ENCODE measurements at places on chromosomes 11 and 22. TPM values are rescaled to one million over a fixed set of nuclear protein-coding genes. Genes with fewer than 3 reads are reported as not detected.

The FIBIN gene
- 0.66 TPM for polyA plus RNA-seq

DNA sequence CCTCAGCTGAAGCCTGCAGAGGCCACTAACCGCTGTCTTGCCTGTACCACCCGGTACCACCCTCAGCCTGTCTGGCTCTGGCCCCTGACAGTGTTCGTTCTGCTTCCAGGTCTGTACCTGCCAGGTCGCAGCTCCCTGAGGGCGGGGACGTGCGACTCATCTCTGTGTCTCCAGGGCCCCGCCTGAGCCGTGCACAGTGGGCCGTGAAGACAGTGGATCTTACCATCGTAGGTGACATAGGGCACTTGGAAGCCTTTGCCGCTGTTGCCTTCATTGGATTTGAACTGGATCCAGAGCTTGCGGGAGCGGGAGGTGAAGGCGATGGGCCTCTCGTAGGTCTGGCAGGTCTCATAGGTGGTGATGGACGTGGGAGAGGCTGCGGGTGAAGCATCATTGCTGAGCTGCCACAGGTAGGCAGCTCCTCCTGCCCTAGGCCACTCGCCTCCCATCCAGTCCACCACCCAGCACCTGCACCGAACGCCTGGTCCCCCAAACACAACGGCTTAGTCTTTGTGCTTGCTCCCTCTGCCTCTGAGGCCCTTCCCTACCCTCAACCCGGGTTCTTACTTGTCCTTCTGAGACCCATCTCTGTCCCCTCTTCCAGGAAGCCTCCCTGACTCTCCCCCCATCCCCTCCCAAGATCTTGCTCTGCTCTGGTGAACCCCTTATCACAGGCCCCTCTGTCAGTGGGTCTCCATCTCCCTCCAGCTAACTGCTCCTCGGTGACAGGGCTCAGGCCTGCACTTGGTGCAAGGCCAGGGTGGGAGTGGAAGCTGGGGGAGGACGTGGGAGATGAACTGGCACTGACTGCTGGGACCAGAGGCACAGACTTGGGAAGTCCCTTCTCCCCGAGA, 21.1 kb upstream of the TTLL12 start:
- DNase-seq, result no peak
- H3K27ac ChIP-seq, result no peak overlapping the region
- no peak overlapping the region for H3K4me3 ChIP-seq
- no peaks in the 10 kb centered on the region for H3K36me3 ChIP-seq

DNA sequence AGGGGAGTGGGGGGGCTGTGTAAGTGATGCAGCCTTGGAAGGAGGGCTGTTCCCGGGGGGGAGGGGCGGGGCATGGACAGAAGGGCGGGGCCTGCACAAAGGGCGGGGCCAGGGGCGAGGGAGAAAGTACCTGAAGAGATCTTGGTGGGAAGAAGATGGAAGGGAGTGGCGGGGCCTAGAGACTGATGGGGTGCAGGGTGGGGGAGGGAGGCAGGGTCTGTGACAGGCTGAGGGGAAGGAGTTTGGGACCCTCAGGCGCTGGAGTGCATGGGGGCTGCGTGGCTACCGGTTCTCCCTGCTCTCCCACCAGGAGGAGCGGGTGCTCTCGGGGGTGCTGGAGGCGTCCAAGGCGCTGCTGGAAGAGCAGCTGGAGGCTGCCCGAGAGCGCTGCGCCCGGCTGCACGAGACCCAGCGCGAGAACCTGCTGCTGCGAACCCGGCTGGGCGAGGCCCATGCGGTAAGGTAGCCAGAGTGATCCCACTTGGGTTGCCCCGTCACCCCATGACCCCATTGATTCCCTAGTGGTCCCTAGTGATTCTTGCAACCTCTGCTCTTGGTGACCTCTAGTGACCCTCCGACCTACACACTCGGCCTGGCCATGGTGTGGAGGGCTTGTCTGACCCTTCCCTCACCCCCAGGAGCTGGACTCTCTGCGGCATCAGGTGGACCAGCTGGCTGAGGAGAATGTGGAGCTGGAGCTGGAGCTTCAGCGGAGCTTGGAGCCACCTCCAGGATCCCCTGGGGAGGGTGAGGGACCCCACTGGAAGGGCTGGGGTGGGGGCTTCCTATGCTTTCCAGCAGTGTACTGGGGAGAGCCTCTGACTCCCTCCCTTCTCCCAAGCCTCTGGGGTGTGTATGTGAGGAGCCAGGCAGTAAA, 3.1 kb downstream of the CCDC88B start:
- no peaks in the 10 kb centered on the region for H3K36me3 ChIP-seq
- DNase-seq, result peak; percentile 68
- no peaks in the 10 kb centered on the region for H3K27me3 ChIP-seq
- H3K4me1 ChIP-seq, result no peaks in the 10 kb centered on the region
- no peak overlapping the region for H3K27ac ChIP-seq

DNA sequence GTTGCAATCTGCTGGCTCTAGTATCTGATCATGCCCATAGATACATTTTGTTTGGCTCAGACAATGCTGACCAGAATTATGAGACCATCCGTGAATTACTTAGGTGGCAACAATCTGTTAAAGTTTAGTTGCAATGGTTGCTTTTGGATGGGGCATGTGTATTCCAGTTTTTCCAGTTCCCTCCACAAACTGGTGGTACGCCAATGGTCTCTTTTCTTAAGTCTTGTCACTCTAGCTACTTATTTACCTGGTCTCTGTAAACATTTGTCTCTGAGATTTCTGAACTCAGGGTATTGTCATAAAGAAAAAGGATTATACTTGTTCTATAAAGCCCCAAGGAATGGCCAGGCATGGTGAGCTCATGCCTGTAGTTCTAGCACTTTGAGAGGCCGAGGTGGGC, 65.9 kb downstream of the PGR start:
- H3K4me3 ChIP-seq, result no peak overlapping the region
- H3K27ac ChIP-seq, result no peak overlapping the region
- no peak for DNase-seq
- H3K36me3 ChIP-seq, result no peaks in the 10 kb centered on the region
- H3K4me1 ChIP-seq, result no peaks in the 10 kb centered on the region
- no peaks in the 10 kb centered on the region for H3K27me3 ChIP-seq

DNA sequence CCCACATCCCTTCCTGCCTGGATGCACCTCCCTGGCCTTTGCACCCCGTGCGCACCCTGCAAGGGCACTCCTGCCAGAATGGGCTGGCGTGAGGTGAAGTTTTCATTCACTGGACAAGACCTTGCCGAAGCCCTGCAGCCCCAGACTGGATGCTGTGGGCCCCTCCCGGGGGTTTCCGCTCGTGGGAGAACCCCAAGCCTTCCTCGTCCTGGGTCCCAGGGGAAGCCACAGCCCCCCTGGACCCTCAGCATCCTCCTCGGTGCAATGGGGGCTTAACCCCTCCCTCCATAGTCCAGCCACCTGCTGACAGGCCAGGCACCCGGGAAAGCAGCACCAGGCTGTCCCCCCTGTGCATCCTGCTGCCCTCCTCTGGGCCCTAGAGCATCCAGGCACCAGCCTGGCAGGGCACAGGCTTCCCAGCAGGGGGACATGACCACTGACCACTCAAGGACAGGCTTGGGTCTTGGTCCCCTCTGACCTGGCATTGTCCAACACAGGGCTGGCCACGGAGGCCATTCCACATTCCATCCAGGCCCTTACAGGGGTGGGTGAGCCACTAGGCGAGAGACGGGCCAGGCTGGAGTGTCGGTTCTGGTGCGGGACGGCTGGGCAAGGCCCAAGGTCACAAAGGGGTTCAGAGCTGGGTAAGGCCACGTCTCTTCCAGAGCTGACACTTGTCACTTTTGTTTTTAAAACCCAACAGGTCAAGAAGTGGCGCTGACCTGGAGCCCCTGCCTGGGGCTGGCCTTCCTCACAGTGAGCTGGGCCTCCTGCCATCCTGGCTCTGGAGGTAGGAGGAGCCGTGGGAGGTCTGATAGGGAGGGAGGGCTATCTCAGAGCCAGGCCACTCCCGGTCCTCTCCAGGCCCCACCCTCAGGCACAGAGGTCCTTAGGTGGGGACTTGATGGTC, 41.5 kb upstream of the PPARA start:
- peaks cover 93% of the 10 kb centered on the region for H3K36me3 ChIP-seq
- no peaks in the 10 kb centered on the region for H3K27me3 ChIP-seq
- H3K4me3 ChIP-seq, result no peak overlapping the region
- peak overlapping the region; percentile 60 for H3K27ac ChIP-seq
- DNase-seq, result peak; percentile 75
- H3K4me1 ChIP-seq, result peaks cover 43% of the 10 kb centered on the region

DNA sequence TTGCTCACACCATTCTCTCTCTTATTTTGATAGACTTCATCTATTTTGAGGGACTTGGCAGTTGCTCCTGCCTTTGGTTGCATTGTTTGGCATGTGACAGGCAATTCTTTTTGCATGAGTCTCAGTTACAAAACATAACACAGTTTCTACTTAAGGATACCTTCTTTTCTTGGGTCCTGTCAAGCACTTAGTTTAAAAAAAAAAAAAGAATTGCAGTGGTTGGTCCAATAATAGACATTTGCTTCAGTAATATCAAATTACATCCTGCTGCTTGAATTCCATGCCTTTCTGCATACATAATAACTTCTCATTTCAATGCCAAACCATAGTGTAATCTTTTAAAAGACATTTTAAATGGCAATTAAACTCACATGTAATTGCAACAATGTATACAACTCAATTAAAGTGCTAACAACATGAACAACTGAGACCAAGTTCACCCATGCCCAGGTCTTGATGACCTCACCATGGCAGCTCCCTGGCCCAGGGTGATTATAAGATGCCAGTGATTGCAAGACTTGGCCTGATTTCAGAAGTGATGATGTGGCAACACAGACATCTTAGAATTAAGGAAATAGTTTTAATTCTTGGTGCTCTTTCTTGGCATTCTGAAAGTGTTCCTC, 32.2 kb upstream of the PLET1 start:
- peaks cover 30% of the 10 kb centered on the region for H3K4me1 ChIP-seq
- H3K4me3 ChIP-seq, result no peak overlapping the region
- H3K27me3 ChIP-seq, result no peaks in the 10 kb centered on the region
- no peaks in the 10 kb centered on the region for H3K36me3 ChIP-seq
- H3K27ac ChIP-seq, result peak overlapping the region; percentile 71

The OR4C12 gene
- polyA plus RNA-seq, result not detected

GRCh38 chr11:75925785-75926164, 110.8 kb downstream of the UVRAG start:
- peak overlapping the region; percentile 40 for H3K27ac ChIP-seq
- no peaks in the 10 kb centered on the region for H3K36me3 ChIP-seq
- H3K4me1 ChIP-seq, result no peaks in the 10 kb centered on the region

The HBB gene
- polyA plus RNA-seq, result not detected

The OR8G5 gene
- polyA plus RNA-seq, result not detected

DNA sequence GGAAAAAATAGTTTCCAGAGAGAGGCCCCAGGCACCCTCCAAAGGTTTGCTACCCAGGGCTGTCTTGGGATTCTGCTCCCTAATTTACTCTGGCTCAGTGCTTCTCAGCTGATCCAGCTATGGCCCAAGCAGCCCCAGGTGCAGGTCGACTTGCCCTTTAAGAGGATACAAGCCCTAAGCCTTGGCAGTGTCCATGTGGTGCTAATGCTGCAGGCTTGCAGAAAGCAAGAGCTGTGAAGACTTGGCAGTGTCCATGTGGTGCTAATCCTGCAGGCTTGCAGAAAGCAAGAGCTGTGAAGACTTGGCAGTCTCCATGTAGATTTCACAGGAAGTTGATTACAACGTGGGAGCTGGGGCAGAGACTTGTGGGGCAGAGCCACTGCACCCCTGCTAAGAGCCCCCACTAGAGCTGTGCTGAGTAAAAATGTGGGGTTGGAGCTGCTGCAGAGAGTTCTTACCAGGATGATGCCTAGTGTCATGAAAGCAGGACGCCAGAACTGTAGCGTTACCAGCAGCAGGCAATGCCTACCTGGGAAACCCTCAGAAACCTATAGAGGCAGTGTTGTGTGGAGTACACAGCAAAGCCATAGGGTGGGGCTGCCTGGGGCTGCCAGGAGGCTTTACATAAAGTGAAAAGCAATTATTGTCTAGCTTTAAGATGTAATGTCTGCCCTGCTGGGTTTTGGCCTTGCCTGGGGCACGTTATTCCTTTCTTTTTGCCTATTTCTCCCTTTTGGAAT, 16.1 kb upstream of the OR52K1 start:
- H3K27ac ChIP-seq, result no peak overlapping the region
- no peak for DNase-seq
- H3K4me1 ChIP-seq, result no peaks in the 10 kb centered on the region
- no peaks in the 10 kb centered on the region for H3K27me3 ChIP-seq

- H3K36me3 ChIP-seq, result no peaks in the 10 kb centered on the region
- H3K27ac ChIP-seq, result no peak overlapping the region
- H3K27me3 ChIP-seq, result no peaks in the 10 kb centered on the region
- peak; percentile 6 for DNase-seq
Observed at GRCh38 chr11:104690241-104690640, 208.0 kb downstream of the CASP12 start.

DNA sequence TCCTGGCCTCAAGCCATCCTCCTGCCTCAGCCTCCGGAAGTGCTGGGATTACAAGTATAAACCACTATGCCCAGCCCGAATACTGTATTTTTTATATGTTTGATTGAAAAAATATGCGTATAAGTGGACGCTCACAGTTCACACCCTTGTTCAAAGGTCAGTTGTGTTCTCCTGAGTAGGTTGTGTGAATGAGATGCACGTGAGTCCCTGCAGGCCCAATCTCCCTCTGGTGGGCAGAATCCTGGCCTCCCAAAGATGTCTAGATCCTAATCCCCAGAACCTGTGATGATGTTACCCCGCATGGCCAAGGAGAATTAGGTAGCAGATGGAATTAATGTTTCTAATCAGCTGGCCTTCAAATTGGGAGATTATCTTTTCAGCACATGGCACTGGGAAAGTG, 41.9 kb downstream of the CTTN start:
- H3K36me3 ChIP-seq, result peaks cover 21% of the 10 kb centered on the region
- no peak overlapping the region for H3K4me3 ChIP-seq

GRCh38 chr11:6351782-6352382, 31.6 kb upstream of the CAVIN3 start:
- peaks cover 20% of the 10 kb centered on the region for H3K27me3 ChIP-seq
- no peak overlapping the region for H3K27ac ChIP-seq
- no peaks in the 10 kb centered on the region for H3K36me3 ChIP-seq
- H3K4me1 ChIP-seq, result peaks cover under 1% of the 10 kb centered on the region
- no peak for DNase-seq

DNA sequence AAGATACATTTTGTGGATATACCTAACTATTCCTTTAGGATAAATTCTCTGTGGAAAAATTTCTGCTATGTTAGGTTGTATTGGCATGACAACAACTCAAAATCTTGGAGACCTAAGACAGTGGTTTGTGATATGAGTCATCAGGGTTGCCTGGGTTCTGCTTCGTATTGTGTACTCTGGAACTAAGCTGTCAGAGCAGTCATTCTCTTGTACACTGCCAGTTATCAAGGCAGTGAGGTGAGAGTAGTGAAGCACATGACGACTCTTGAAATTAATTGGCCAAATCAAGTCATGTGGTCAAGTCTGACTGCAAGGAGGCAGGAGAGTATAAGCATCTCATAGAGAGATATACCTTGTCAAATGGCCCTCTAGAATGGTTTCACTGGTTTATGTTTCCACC, 104.4 kb downstream of the FANCF start:
- no peaks in the 10 kb centered on the region for H3K4me1 ChIP-seq
- no peak for DNase-seq
- H3K27me3 ChIP-seq, result no peaks in the 10 kb centered on the region
- H3K36me3 ChIP-seq, result no peaks in the 10 kb centered on the region
- H3K4me3 ChIP-seq, result no peak overlapping the region

DNA sequence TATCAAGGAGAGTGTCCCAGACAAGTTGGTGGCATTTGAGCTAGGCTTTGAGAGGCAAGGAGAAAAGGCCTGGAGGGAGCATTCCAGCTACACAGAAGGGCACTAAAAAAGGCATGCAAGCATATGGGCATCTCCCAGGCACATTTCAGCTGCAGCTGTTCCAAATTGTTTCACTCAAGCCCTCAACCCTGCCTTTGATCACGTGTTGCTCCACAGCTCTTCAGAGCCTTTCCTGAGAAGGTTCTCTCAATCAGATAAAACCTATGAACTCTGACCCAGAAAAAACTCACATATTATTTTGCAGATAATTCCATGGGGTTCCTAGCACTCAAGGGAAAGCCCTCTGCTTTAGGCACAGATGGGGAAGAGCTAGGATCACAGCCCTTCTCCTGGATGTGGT, 24.4 kb upstream of the HSPA8 start:
- H3K4me1 ChIP-seq, result peaks cover 17% of the 10 kb centered on the region
- H3K4me3 ChIP-seq, result no peak overlapping the region
- H3K27ac ChIP-seq, result no peak overlapping the region

The C11orf97 gene
- polyA plus RNA-seq, result not detected

Measured in SK-N-SH (cell line).